ENCODE measurements at places on chromosomes 3 and 15.

DNA sequence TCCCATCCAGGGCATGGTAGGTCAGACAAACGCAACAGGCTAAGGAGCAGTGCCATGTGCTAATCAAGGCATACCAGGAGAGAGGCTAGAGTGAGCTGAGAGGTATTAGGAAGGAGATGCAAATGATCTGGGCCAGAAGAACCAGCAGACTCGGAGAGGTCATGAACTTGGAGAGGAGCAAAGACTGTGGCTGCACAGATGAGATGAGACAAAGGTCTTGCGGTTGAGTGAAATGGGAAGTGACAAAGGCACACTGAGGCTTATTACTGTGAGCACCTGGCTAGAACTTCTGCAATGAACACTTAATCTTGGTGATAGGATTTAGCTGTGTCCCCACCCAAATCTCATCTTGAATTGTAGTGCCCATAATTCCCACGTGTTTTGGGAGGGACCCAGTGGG, 380.2 kb downstream of the ULK4 start:
- DNase-seq = peak; percentile 85

GRCh38 chr15:40003116-40003916, 35.7 kb downstream of the SRP14 start:
- DNase-seq = no peak

DNA sequence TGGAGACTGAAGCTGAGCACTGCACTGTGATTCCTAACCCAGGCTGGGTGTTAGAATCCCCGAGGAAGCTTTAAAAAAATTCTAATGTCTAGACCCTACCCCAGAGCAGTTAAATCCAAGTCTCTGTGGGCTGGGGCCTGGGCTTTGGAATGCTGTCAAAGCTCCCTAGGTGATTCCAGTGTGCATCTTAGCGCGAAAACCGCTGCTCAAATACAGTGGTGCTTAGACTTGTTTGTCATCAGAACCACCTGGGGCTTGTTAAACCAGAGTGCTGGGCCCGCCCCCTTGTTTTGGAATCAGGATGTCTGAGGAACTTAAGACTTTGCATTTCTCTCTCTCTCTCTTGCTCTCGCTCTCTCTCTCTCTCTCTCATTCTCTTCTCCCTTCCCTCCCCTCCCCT, 20.7 kb downstream of the RHCG start:
- DNase-seq = no peak

DNA sequence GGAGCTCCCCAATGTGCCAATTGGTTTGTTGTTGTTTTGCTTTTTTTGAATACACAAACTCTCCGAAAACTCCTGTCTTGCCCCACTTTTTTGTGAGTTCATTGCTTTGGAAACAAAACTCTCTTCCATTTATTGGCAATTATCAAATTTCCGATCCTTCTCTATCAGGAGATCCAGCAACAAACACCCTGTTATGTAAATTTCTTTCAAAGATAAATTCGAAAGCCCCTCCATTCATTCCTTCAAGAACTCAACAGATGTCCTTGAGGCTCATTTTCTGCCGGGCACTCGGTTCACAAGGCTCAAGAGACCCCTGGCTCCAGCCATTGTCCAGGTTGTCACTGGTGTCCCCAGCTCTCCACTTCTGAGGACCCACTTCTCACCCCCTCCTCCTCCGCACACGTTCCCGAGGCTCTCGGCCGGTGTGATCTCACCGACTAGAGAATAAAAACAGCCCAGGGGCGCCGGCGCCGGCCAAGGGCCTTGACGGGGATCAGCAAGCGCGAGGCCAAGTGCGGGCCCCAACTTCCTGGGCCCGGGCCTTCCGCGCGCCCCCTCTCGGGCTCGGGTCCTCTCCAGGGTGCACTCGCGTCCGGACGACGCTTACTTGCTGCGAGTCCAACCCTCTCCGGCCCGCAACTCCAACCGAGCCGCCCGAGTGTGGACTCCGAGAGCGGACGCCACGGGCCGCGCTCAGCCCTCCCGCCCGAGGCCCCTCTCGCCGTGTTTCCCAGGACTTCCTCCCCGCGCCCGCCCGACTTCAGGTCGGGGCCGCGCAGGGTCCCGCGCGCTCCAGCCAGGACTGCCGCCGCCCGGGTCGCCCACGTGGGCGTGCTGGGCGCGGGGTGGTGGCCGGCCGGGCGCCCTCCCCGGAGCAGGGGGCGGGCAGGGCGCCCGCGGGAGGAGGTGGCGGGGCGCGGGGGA, 533 bp upstream of the SMAD3 start:
- peak; percentile 61 for DNase-seq

DNA sequence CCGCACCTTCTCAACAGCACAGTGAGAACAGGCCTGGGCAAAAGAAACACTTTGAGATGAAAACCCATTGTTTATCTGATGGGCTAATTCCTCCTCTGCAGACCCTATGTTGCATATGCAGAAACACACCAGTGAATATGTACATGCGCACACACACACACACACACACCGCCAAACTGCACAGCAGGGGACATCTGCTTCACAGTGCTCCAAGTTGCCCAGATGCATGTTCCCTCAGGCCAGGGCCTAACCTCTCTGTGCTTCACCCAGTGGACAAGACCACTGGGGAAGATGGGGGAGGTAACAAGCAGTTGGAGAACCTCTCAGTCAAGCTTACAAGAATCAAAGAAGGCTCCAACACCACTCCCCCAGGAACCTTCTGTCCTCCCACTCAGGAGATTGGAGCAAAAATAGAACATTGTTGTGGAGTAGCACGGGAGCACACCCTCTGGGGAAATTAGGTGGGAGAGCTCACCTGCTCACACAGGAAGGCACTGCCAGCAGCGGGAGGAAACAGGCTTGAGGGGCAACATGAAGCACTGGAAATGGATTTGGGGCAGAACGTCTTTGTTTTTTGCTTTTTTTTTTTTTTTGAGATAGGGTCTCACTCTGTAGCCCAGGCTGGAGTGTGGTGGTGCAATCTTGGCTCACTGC, 13.0 kb downstream of the HCN4 start:
- no peak for DNase-seq

DNA sequence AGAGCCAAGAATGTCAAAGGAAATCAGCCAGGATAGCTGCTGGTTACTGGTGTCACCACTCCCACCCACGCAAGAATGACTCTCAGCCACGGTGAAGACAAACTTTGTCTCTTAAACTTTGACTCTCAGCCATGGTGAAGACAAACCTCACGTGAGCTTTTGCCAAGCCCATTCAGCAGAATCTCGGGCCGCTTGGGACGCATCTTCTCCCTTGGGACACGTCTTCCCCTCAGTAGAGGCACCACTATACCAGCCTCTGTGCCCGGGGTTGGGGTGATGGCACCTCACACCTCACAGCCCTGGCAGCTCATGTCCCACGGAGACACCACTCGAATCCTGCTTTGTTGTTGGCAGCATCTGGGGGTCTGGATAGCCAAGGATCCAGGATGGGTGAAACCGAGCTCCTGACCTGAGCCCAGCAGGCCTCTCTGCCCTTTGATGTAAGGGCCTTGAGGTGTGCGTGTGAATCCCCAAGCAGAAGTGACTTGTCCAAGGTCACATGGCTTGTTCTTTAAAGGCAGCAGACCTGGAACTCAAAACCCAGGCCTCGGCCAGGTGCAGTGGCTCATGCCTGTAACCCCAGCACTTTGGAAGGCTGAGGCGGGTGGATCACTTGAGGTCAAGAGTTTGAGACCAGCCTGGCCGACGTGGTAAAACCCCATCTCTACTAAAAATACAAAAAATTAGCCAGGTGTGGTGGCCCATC, 21.8 kb downstream of the RBPMS2 start:
- peak; percentile 41 for DNase-seq
